ENCODE measurements at places on chromosomes 13 and 19.
A peak's percentile ranks its signal among the peaks of the same experiment; 100 is the strongest.

GRCh38 chr19:54644056-54644455 is 13.8 kb downstream of the LILRB1 start:
- no peak for DNase-seq

- no peak for DNase-seq
Observed at GRCh38 chr19:21786936-21787335, 19.6 kb upstream of the ZNF100 start.

GRCh38 chr19:45577111-45577905 is 7.3 kb downstream of the OPA3 start:
- DNase-seq, result peak; percentile 90

- peak; percentile 25 for DNase-seq
Observed at GRCh38 chr13:36352350-36352749, 6.2 kb upstream of the SPART start.

DNA sequence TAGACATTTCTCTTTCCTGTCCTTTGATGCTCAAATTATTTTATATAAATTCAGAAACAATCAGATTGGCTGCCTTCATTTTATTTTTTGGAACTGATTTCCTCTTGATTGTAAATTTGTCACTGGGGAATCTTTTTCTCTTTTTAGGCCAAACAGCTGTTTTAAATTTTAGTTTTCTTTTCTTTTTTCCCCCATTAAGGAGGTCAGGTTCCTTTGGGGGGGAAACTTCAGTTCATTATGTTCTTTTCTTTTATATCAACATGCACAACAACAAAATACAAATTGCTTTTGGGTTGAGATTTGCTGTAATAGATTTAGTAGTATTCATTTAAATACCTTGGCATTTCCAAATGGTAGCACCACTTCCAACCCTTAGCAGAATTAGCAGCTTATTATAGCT is 264.8 kb upstream of the SPRY2 start:
- DNase-seq, result no peak

DNA sequence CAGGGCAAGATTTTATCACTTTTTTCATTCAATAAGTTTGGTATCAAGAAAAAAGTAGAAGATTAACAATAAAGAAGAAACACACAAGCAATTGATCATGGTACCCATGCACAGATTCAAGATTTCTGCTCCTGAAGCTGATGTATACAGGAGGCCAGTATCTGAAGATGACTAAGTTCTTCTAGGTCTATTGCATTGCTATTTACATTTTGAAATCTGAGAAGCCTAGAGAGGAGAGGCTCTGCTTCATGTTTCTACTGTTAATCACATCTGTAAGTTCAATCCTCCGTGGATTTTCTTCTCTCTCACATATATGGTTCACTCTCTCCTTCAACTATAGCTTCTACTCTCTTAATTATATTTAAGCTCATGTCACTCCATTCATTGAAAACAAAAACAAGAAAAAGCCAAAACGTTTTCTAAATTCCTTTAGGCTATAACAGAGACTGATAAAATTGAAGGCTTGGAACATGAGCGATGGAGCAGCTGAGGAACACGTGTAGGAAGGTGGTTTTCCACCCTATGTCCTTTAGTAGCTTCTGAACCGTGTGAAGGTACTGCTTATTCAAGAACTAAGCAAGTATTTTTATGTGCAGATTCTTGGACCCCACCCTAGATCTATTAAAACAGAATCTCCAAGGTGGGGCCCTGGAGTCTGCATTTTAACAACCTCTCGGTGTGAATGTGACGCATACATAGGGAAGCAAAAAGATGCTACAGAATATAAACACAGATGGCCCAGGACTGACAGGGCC is 198.2 kb downstream of the EFNB2 start:
- no peak for DNase-seq

DNA sequence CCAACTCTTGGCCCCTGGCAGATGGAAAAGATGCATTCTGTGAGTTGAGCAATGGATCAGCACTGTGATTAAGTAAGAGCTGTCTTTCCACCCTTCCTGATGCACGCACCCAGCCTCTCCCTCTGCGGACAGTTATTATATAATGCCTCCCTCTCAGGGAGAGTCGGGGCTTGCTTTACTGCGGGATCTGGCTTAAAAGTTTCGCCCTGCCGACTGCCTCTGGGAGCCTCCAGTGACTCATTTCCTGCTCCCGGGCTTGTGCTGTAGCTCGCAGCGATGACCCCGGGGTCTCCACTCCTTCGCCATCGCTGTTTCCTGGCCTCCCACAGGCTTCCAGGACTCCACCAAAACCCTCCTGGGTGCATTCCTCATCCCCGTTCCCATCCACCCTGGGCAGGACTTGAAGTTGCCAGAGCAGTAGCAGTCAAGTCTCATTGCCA is 107.4 kb upstream of the SLC7A1 start:
- DNase-seq, result peak; percentile 88

GRCh38 chr19:4588291-4588761 is 28.8 kb upstream of the SEMA6B start:
- DNase-seq, result no peak

GRCh38 chr13:25300861-25301346 is 521 bp upstream of the NUP58 start:
- no peak for DNase-seq

DNA sequence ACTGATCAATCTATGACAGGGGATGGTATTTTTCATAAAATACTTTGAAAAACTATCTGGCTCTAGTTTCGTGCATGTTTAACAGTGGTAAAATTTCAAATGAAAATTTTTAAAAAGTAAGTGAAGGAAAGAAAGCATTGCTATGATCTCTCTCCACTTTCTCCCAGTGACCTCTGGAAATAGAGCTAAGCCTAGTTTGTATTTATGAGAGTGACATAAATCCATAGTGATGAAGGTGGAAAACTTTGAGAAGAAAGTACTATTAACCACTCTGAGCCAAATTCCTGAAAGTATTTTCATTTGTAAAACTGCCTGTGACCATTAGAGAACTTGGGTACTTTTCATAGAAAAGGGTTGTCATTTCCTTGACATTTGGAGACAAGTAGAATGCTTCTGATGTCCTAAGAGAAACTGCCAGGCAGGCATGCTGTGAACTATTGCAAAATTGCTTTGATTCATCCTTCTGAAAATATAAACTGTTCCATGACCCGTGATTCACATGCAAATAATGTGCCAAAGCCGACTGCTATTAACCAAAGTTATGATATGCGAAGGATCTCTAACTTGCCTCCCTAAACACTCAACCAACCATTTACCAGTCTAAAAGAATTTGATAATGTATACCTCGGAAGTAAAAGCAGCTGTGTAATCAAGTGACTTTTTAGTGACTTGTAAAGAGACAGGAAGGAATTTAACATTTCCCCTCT is 133.2 kb downstream of the VWA8 start:
- peak; percentile 96 for DNase-seq

DNA sequence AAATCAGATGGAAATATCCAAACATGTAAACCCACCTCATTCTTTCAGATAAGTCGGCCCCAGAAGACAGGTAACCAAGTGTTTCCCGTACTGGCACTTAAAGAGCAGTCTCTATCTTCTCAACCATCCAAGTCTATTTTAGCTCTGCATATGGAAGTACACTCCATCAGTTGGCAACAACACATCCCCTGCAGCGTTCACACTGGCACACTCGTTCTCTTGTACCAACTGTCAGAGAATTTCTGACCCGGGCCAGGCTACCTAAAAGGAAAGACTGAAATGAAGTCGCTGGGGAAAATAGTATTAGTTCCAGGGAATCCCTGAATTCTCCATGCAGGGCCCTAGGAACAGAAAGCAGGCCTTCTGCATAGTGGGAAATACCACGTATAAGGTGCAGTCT is 109.3 kb downstream of the RXFP2 start:
- no peak for DNase-seq

GRCh38 chr13:102688306-102688973 is 6.4 kb downstream of the METTL21C start:
- no peak for DNase-seq

- DNase-seq, result no peak
Observed at GRCh38 chr19:28401739-28402424, 811.1 kb downstream of the UQCRFS1 start.

DNA sequence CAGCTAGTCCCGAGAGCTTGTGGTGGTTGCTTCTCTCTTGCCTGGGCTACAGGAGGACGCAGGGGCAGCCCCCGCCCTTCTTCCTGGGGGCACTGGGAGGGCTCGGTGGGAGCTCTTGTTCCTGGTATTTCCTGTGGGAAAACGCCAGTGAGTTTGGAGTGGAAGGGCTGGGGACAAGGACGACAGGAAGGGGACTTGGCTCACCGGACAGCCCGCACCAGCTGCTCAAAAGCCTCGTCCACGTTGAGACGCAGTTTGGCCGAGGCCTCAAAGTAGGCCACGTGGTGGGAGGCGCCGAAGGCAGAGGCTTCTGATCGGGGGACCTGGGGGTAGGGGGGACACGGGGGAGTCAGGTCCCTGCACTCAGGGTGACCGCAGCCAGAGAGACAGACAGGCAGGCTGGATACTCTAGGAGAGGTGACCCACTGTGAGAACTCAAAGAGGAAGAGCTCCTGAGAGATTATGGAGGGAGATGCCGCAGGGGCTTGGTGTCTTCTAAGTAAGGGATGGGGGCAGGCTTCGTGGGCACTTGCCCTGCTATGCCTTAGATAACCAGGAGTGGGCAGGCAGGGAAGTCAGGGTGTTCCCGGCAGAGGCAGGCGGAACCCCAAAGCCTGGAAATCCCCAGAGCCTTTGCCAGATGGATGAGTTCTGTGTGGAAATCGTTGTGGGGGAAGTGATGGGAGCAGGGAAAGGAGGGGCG is 4.3 kb downstream of the RRAS start:
- DNase-seq, result no peak

DNA sequence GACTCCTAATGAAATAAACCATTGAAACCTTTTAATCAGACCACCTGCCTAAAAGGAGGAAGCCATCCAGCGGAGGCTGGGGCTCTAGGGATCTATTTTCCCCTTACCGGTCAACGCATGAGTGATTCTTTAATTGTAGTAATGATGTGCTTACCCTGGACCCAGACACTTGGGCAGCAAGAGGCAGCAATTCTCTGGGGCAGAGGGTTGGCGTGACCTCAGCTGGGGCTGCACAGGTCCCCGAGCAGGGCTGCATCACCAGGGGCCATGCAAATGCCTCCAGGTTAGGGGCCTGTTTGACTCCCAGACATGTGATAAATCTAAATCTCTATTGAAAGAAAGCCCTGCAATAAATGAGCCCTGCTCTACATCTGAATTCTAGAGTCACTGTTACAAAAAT is 194.2 kb upstream of the TSHZ3 start:
- DNase-seq, result no peak

GRCh38 chr13:43924549-43925245 is 45.0 kb downstream of the LACC1 start:
- DNase-seq, result no peak
